ENCODE measurements at places on chromosomes 5 and 9. TPM values are rescaled to one million over a fixed set of nuclear protein-coding genes. Genes with fewer than 3 reads are reported as not detected.

The MCC gene
- total RNA-seq: 0.62 TPM

The C5orf34 gene
- 16.3 TPM for total RNA-seq

The NELFB gene
- total RNA-seq: 47.1 TPM

The AK1 gene
- 11.8 TPM for total RNA-seq

The FGF10 gene
- total RNA-seq: not detected

The HCN1 gene
- not detected for total RNA-seq

The PCDHA5 gene
- total RNA-seq: not detected

The OGN gene
- not detected for total RNA-seq

The ENTPD8 gene
- not detected for total RNA-seq

The ADAMTSL2 gene
- 0.14 TPM for total RNA-seq

The PCDHGA11 gene
- 0.17 TPM for total RNA-seq

The SOX30 gene
- total RNA-seq: 0.57 TPM

The GSN gene
- 1.1 TPM for total RNA-seq

- no peak overlapping the region for H3K4me3 ChIP-seq
- DNase-seq: no peak
- H3K36me3 ChIP-seq: no peaks in the 10 kb centered on the region
- H3K27me3 ChIP-seq: peaks cover 62% of the 10 kb centered on the region
Measured at GRCh38 chr9:130936285-130937117, 2.5 kb downstream of the FIBCD1 start.

DNA sequence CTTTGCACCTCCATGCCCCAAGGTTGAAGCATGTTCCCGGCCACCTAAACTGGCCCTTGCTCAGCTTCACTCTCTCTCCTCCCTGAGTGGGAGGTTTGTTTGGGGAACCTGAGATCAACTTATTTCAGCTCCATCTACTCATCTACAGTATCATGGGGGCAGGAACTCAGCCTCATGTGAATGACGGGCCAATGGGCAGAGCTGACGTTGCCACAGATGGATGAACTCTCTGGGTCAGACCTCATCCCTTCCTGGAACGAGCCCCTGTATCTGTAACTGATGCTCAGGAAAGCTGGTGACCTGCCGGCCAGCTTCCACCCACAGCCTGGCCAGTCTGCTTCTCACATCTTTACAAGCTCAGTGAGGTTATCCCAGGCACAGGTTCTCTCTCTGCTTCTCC, 369.6 kb downstream of the IRX2 start:
- no peak for DNase-seq
- no peaks in the 10 kb centered on the region for H3K4me1 ChIP-seq
- H3K4me3 ChIP-seq: no peak overlapping the region
- no peak overlapping the region for H3K27ac ChIP-seq
- H3K36me3 ChIP-seq: no peaks in the 10 kb centered on the region

- H3K4me3 ChIP-seq: no peak overlapping the region
- peaks cover 35% of the 10 kb centered on the region for H3K4me1 ChIP-seq
- H3K27ac ChIP-seq: no peak overlapping the region
Measured at GRCh38 chr9:93962017-93962416, 6.9 kb upstream of the BARX1 start.

DNA sequence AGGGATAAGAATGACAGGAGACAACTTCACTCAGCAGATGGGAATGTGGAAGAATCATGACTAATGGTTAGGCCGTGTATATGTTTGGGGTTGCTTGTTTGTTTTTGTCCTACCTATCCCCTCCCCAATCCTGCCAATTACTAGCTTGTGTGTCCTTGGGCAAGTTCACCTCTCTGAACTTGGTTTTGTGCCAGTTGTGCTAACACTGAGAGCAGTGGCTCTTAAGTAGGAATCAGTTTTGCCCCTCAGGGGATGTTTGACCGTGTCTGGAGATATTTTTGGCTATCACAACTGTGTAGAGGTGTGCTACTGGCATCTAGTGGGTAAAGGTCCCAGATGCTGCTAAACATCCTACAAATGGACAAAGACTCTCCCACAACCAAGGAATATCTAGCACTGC, 287.0 kb downstream of the DMRT2 start:
- DNase-seq: no peak
- H3K4me1 ChIP-seq: no peaks in the 10 kb centered on the region
- no peak overlapping the region for H3K4me3 ChIP-seq
- H3K27me3 ChIP-seq: no peaks in the 10 kb centered on the region

- H3K4me1 ChIP-seq: no peaks in the 10 kb centered on the region
- DNase-seq: no peak
- no peaks in the 10 kb centered on the region for H3K36me3 ChIP-seq
Measured at GRCh38 chr9:17556935-17557334, 21.9 kb upstream of the SH3GL2 start.

GRCh38 chr5:55159763-55160492, at the start of gene GPX8:
Gene GPX8 (plus strand): TSS chr5:55160171. CDS start chr5:55160193, 22 bp downstream.
- H3K27ac ChIP-seq: no peak within 1 kb of the TSS
- H3K27me3 ChIP-seq: peaks cover 18% of the 10 kb centered on the region
- no peak within 1 kb of the TSS for H3K4me3 ChIP-seq
- H3K36me3 ChIP-seq: no peaks in the 10 kb centered on the region
- no peaks in the 10 kb centered on the region for H3K4me1 ChIP-seq

GRCh38 chr9:73916016-73916673, 581.0 kb upstream of the RORB start:
- H3K4me3 ChIP-seq: no peak overlapping the region
- H3K27ac ChIP-seq: no peak overlapping the region
- no peak for DNase-seq
- H3K27me3 ChIP-seq: no peaks in the 10 kb centered on the region
- H3K4me1 ChIP-seq: no peaks in the 10 kb centered on the region

- no peaks in the 10 kb centered on the region for H3K36me3 ChIP-seq
- peaks cover 7% of the 10 kb centered on the region for H3K4me1 ChIP-seq
- peaks cover 55% of the 10 kb centered on the region for H3K27me3 ChIP-seq
- DNase-seq: no peak
- H3K4me3 ChIP-seq: no peak overlapping the region
Measured at GRCh38 chr5:122312591-122313406, 762 bp downstream of the SNCAIP start.

GRCh38 chr5:101067429-101067828, 164.3 kb upstream of the ST8SIA4 start:
- no peak for DNase-seq
- H3K36me3 ChIP-seq: no peaks in the 10 kb centered on the region
- H3K27me3 ChIP-seq: no peaks in the 10 kb centered on the region
- H3K27ac ChIP-seq: no peak overlapping the region

GRCh38 chr5:1168796-1169195, 32.6 kb upstream of the SLC6A19 start:
- peaks cover 4% of the 10 kb centered on the region for H3K4me1 ChIP-seq
- no peaks in the 10 kb centered on the region for H3K36me3 ChIP-seq
- DNase-seq: no peak

DNA sequence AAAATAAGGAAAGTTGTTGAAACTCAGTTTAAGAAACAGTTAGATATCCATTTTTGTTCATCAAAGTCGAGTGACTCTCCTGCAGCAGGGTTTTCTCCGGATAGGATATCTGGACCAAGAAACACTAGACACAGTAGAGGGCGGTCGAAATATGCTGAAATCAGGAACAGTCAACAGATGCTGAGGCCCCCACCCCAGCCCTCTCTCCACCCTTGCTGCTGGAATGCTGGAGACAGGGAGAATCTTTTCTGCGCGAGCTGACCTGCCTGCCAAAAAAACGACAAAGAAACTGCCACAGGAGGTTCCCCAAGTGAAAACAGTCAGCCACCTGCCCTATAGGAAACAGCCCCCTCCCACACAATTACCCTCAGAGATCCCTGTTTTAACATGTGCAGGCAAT, 4.3 kb upstream of the IL13 start:
- H3K27ac ChIP-seq: no peak overlapping the region
- H3K27me3 ChIP-seq: peaks cover 31% of the 10 kb centered on the region

DNA sequence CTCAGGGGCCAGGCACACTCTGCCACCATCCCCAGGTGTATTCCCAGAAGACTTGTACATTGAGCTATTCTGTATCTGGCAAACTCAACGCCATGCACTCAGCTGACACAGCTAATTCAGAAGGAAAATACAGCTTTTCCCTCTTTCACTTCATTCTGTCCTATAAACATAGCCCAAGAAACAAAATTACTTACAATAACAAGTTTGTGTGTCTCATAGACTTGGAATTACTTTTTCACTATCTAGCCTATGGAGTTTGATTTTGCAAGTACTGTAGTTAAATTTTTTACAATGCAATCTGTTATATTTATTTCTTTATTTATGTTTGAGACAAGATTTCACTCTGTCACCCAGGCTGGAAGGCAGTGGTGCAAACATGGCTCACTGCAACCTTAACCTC, 125.1 kb upstream of the KLF9 start:
- no peak overlapping the region for H3K4me3 ChIP-seq
- no peaks in the 10 kb centered on the region for H3K4me1 ChIP-seq
- H3K27me3 ChIP-seq: no peaks in the 10 kb centered on the region
- DNase-seq: no peak
- no peaks in the 10 kb centered on the region for H3K36me3 ChIP-seq

GRCh38 chr5:91977579-91977978, 594.5 kb upstream of the ARRDC3 start:
- H3K27ac ChIP-seq: no peak overlapping the region
- H3K4me3 ChIP-seq: no peak overlapping the region
- no peaks in the 10 kb centered on the region for H3K4me1 ChIP-seq
- H3K36me3 ChIP-seq: no peaks in the 10 kb centered on the region

DNA sequence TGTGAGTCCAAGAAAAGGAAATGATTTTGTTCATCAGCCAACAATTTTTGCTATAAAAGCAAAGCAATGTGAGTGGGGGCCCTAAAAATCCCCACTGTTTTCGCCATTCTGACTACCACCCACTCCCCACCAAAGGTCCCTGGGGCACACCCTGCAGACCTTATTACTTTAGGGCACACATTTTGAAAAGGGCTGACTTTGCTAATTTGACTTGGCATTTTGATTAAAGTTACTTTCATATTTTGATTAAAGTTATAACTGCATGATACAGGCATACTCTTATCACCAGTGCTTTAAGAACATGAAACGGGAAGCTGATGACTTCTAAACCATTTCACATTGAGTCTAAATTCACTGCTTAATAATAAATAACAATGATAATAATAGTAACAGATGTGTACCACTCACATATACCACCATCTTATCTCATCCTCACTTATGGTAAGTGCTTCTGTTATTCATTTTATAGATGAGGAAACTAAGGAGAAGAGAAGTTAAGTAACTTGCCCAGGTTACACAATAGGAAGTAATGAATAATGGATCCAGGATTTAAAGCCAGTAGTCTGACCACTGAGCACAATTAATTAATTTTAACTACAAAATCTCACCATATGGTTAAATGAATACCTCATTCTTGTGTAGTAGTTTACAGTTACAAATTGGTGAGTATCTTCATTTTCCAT, 25.4 kb upstream of the NR3C1 start:
- no peak overlapping the region for H3K27ac ChIP-seq
- DNase-seq: no peak
- H3K4me1 ChIP-seq: peaks cover 52% of the 10 kb centered on the region
- no peak overlapping the region for H3K4me3 ChIP-seq
- H3K36me3 ChIP-seq: no peaks in the 10 kb centered on the region
- no peaks in the 10 kb centered on the region for H3K27me3 ChIP-seq

DNA sequence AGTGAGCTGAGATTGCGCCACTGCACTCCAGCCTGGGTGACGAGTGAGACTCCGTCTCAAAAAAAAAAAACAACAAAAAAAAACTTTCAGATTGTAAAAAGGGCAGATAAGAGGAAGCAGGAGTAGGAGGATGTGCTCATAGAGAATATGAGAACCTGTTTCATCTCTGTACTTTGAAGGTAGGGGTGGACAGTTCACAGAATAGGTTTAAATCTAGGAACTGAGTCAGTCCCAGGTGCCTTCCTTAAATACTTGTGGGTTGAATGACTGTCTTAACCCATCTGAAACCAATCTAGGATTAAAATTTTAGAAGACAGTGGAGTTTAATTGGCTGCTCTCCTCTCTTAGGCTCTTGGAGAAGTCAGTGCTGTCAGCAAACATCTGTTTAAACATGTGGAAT, 12.4 kb downstream of the POLK start:
- H3K27me3 ChIP-seq: no peaks in the 10 kb centered on the region
- peak overlapping the region; percentile 72 for H3K27ac ChIP-seq
- H3K4me3 ChIP-seq: peak overlapping the region; percentile 12
- peak; percentile 30 for DNase-seq

- peaks cover 11% of the 10 kb centered on the region for H3K36me3 ChIP-seq
- no peak overlapping the region for H3K4me3 ChIP-seq
- H3K4me1 ChIP-seq: no peaks in the 10 kb centered on the region
- no peak overlapping the region for H3K27ac ChIP-seq
Measured at GRCh38 chr5:150710165-150710564, 9.3 kb upstream of the RBM22 start.

GRCh38 chr5:138876811-138877210, 1.7 kb upstream of the LRRTM2 start:
- H3K4me3 ChIP-seq: no peak overlapping the region
- peaks cover 4% of the 10 kb centered on the region for H3K4me1 ChIP-seq
- no peak overlapping the region for H3K27ac ChIP-seq
- no peaks in the 10 kb centered on the region for H3K36me3 ChIP-seq
- peaks cover 34% of the 10 kb centered on the region for H3K27me3 ChIP-seq

GRCh38 chr9:92187390-92187789, 72.2 kb upstream of the SPTLC1 start:
- H3K36me3 ChIP-seq: no peaks in the 10 kb centered on the region
- no peak overlapping the region for H3K27ac ChIP-seq
- H3K4me1 ChIP-seq: no peaks in the 10 kb centered on the region
- no peaks in the 10 kb centered on the region for H3K27me3 ChIP-seq
- H3K4me3 ChIP-seq: no peak overlapping the region

DNA sequence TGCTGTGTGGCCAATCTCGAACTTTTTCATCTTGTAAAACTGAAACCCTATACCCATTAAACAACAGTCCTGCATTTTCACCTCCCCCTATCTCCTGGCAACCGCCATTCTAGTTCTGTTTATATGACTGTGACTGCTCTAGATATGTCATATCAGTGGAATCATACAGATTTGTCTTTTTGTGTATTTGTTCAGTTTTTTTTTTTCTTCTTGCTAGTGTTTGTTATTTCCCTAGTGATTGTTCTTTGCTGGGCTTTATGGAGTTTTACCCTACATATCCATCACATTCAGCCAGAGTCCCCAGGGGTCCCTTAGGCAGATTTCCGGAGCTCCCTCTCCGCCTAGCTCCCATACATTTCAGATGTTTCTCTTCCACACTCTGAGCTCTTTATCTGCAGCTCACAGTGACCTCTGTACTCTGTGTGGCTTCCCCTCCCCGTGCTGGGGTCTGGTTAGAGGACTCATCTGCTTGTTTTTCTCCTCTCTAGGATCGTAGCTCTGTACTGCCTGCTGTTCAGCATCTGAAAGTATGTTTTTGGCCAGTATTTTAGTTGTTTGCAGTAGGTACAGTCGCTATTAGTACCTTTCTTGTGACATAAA, 25.1 kb upstream of the CARTPT start:
- no peak overlapping the region for H3K27ac ChIP-seq
- peaks cover 5% of the 10 kb centered on the region for H3K36me3 ChIP-seq
- H3K4me3 ChIP-seq: no peak overlapping the region
- DNase-seq: no peak
- peaks cover 9% of the 10 kb centered on the region for H3K4me1 ChIP-seq
- peaks cover 11% of the 10 kb centered on the region for H3K27me3 ChIP-seq

DNA sequence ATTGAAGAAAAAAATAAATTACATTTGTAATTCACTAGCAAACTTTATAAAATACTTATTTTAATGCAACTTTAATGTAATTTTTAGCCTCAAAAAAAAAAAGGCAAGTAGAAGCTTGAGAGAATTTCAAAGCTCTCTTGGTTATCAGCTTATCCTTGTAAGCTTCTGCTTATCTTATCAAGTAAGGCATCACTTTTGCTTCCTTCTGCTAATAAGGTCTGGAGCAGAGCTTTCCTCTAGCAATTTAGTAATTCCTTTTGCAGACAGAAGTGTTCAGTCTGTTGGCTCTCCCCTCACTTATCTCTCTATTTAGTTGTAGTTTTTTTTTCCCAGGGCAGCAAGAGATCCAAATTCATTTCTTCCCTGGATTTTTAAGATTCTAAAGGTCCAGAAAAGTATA, 525.0 kb downstream of the ISL1 start:
- H3K36me3 ChIP-seq: no peaks in the 10 kb centered on the region

Data from activated naive CD4-positive, alpha-beta T cell treated with anti-CD3 and anti-CD28 coated beads for 36 hours (primary cell).